Germinal center (tissue), 1 donor: ENCODE measurements at places on chromosomes 3 and 15.

DNA sequence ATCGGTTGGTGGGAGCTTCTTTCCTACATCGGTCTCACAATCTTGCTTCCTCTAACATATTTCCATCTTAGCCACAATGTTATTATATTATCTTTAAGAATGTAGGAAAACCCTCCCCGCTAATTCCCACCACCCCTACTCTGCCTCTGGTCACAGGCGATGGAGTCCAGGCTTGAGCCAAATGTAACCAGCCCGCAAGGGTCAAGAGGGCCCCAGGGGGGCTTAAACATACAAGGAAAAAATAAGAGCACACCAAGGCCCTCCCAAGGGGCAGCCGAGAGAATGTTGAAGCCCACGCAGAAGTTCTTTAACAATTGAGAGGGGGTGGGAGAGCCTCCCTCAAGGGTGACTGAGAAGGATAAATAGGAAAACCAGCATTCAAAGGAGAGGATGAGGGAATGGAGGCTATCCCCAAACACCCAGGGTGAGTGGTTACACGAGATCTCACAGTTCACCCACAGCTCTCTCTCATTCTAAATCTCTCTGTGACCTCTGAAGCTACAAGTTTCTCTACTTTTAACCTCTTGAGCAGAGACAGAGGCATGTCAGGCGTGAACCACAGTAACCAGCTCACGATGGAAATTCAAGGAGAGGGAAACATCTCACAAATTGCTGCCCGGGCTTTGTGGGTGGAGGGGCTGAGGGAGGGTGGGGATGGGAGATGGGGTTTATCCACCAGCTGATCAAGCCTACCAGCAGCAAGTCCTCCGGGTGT, 31.4 kb upstream of the UACA start:
- DNase-seq: no peak

DNA sequence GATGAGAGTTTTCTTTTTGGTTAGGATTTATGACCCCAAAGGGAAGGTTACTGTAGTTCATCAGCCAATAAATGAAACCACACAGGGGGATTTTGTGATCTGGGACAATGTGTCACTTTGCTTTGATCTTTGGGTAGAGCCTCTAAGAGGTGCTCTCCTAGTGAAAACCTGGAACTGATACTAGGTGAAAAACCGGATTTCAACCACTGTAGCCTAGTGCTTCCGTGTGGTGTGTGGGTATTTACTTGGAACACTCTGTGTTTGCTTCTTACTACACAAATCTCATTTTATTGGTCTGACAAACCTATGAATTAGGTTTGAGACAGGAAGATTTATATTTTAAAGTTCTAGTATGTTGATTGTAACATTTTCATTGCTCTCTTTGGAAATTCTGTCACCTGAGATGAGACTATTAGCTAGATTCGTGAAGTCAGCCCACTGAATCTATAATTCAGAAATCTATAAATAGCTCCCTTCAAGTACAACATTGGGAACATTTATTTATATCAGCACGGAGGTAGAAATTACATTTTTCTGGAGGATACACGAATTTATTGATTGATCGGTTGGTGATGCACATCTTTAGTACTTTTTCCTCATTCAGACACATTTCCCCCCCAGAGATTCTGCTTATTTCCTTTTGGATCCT, 119.8 kb downstream of the AKAP13 start:
- DNase-seq: no peak

DNA sequence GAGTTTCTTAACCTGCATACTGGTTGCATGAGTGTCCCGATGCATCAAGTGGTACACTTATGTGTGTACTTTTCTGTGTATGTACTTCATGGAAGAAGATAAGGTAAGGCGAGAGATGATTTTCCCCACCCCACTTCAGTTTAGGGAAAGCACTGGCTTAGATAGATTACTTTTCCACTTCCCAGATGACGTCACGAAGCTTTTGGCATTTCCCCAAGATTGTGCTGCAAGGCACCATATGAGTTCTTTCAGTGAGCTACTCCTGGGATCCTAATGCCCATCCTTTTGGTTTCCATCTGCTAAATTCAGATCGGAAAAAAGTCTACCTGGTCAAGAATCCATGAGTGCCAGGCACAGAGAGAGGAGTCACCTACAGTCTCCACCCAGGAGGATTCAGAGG, 4.5 kb downstream of the IL17RB start:
- no peak for DNase-seq

DNA sequence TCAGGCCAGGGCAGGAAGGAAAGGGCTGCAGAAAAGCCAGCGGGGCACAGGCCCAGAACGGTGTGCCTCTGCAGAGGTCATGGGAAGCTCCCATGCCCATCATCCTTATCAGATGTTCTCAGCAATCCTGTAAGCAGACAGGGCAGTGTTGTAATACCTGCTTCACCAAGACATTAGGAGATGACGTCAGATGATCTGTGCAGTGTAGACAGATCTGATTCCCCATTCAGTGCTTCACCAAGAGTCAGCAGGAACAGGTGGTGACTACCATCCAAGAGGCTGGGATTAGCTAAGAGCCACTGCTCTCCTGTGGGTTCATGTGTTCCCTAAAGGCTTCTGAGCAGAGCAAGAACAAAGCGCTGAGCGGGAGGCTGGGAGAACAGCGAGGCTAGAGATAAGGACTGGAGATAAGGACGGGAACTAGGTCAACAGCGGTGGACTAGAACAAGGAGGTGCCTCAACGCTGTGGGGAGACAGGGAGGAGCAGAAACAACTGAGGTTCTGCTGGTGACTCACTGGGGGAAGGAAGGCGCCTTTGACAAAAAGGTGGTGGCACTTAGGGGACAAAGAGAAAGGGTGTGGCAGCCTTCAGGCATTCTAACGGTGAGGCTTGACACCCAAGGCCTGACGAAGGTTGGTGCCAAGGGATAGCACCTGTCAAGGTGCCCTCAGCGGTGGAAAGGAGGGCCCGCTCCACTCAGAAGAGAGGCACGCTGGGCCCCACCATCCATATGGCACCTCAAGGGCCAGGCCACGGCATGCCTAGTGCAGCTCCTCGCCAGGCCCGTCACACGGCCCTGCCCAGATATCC, 28.4 kb downstream of the CCDC12 start:
- DNase-seq: no peak

GRCh38 chr3:138803006-138803653, 31.6 kb downstream of the PIK3CB start:
- no peak for DNase-seq

- no peak for DNase-seq
Observed at GRCh38 chr3:30810625-30811024, 83.8 kb downstream of the GADL1 start.

GRCh38 chr3:23219552-23219951, 16.4 kb downstream of the UBE2E2 start:
- no peak for DNase-seq

DNA sequence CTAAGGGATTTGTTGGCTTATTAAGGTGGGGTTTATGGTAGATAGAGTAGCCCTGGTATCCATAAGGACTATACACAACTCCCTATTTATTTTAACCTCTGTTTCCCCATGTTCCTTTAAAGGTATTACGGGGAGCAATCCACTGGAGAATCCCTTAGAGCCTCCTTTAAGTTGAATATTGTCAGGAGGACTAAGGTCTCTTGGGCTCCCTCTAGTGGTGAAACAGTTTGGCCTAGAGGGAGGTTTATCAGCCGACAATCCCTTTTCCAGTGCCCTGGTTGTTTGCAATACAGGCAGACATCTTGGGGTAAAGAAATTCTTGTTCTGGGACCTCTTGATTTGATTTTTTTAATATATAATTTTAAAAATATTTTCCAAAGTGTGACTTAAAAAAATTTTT, 12.9 kb downstream of the OPA1 start:
- peak; percentile 44 for DNase-seq

DNA sequence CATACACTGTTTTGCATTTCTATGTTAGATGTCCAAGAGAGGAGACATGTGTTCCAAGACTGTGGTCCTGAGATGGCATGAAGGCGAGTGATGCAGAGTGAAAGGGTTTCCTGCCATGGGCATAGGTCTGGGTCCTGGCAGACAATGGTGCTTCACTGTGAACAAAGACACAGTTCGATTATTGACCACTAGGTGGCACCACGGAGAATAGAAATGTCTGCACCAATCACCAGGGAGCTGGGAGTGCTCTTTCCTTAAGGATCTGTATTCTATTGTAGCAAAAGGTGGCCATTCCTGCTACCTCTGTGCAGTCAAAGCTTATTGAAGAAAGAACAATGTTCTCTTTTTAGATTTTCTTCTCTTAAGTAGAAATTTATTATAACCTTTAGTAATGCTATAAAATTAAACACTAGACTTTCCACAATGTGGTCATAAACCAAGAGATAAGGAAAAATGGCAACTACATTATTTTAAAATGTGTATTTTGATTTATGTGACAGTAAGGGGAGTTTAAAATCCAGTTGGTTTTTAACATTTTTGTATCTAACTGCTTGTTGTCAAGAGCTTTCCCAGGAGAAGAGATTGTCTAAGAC, 88.7 kb downstream of the GABRG3 start:
- DNase-seq: peak; percentile 35

GRCh38 chr15:81466741-81467140, 92.7 kb upstream of the TMC3 start:
- DNase-seq: no peak

- peak; percentile 62 for DNase-seq
Observed at GRCh38 chr15:99504823-99505551, 60.8 kb upstream of the MEF2A start.

DNA sequence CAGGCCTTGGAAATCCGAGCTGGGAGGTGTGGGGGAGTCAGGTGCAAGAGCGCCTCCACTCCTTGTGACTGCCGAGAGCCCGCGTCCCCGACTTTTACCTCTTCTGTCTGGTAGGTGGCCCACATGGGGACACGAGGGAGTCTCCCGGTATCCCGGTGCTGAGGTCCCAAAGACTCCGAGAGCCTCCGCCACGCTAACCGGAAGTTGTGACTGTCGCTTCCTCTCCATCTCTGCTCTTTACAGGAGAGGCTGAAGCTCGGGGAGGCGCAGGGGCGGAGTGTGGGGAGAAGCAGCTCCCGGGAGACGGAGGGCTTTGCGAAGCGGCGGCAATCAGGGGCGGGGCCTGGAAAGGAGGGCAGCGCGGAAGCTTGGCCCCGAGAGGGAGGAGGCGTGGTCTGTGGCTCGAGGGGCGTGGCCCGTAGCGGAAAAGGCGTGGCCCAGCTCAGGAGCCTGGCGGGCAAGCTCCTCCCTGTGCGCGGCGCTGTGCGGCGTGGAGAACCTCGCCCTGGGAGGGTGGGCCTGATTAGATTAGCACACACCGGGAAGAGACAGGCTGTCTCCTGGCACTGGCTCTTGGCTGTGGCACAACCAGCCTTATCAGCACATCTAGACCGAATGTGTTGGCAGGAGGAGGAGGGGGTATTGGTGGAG, 143.9 kb downstream of the GABRB3 start:
- no peak for DNase-seq

DNA sequence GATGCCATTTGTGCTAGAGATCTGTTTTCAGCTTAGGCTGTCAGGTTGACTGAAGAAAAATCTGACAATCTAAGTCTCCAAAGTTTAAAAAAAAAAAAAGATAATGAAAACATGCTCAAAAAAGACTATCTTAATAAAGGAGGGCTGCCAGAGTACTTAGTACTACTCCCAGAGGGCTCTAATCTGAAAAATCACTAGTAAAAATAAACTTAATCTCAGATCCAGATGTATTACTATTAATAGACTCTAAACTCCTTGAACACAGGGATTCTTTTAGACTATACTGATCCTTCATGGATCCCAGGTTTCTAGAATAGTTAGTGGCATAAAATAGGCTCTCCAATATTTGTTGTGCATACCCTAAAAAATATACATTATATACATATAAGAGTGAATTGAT, 34.0 kb downstream of the TOPBP1 start:
- no peak for DNase-seq

GRCh38 chr3:81761904-81762580, 597 bp upstream of the GBE1 start:
- DNase-seq: no peak

- DNase-seq: peak; percentile 29
Observed at GRCh38 chr3:161423911-161424522, 52.7 kb upstream of the SPTSSB start.

- no peak for DNase-seq
Observed at GRCh38 chr15:50881121-50882048, 27.1 kb upstream of the AP4E1 start.

DNA sequence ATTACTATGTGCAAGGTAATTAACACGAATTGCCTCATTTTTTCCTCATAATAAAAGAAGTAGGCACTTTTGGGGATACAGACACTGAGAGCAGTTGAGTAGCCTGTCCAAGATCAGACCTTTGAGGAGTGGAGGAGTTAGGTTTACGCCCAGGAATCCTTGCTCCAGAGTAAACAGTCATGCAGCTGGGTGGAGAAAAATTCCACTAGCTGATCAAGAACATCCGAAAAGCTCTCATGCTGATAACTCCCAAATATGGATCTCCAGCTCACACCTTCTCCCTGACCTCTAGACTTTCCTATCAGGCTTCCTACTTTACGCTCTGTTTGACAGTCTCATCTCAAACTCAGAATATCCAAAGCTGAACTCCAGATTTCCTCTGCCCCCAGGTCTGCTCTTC, 53.3 kb downstream of the ST6GAL1 start:
- no peak for DNase-seq
